ENCODE measurements at places on chromosomes 6 and 20.

DNA sequence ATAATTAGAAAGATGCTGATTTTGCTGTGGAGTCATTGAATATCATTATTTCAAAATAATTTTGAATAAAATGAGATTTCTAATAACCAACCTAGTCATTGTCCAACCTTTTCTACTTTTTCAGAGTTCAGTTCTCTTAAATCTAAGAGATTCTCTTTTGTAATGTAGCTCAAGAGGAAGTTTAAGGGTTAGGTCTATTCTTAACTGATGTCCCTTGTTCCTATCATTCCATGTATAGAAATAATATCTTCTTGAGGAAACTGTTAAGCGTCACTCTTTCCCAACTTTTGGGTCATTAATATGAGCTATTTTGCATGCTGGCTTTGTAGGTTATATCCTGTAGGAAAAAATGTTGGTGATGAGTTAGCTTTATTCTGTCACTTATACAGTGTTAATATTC is 27.0 kb downstream of the RNF144B start:
- no peak for DNase-seq

DNA sequence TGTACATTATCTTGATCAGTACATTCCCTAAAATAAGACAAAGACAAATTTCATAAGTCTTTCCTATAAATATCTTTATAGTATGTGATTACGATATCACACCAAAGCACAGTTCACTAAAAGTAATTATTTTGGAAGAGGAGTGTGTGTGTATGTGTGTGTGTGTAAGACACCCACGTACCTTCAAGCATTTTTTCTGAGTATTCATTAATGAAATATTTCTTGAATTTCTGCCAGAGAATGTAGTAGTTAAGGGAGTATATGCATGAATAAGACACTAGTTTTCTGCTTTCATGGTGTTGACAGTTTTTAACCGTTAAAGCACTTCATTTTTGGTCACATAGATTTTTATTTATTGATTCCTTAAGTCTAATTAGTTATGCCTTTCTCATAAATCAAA is 36.8 kb downstream of the MANEA start:
- DNase-seq = no peak

- no peak for DNase-seq
Observed at GRCh38 chr6:74734901-74735300, 471.0 kb downstream of the COL12A1 start.

GRCh38 chr20:38195521-38195920 is 30.5 kb upstream of the TGM2 start:
- no peak for DNase-seq

DNA sequence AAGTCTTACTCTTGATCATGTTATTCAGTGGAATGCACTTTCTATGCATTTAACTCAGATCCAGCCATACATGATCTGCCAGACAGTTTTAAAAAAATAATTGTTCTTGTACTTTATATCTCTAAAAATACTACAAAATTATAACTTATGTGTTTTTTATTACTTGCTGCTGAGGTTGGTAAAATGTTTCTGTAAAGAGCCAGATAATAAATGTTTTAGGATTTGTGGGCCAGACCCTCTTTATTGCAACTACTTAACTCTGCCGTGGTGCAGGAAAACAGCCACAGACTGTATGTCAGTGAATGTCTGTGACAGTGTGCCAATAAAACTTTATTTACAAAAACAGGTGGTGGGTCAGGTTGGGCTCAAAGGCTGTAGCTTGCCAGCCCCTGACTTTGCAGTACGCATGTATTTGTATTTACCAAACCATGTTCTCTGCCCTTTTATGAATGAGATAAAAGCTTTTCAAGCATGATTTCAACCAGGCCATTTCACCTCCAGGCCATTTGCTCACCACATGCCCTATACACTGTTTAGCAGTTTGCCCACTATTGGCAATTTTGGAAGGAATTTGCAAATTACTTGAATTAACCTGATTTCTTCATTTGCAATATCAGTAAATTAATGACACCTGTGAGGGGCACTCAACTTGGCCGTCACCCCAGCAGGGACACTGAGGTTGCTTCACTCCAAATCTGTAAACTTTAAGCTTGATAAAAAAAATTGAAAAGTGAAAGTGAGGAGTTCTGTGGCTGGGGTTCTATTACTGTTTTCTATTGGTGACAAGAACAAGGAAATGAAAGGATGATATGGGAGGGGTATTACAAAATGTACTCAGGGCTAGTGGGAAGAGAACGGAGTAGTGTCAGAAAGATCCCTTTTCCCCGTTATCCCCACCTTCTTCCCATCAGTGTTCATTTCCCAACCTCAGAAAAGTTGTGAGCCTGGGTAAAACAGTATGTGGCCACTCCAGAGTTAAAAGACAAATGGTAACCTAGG is 133.4 kb downstream of the CEBPB start:
- DNase-seq = peak; percentile 20

GRCh38 chr6:129141499-129141898 is 258.6 kb downstream of the LAMA2 start:
- no peak for DNase-seq

DNA sequence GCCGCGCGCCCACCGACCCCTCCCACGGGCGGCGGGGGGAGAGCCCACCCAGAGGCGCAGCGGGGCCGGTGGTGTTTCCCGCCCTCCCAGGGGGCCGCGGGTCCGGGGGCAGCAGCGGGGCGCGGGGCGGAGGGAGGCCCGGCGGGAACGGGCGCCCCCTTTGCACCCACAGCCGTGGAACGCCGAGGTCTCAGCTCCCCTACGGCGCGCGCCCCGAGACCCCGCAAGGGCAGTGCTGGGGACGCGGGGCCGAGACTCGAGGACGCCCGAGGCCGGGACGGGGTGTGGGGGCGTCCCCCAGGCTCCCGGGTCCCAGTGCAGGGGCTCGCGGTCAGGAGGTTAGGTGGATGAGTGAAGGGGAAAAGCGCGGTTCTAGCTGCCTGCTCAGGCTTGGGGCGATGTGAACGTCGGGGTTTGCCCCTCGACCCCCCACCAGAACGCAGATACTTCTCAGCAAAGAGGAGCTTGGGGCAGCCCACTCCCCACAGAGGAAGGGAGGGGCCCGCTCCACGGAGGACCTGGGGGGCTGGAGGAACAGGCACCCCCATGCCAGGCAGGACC is 65.5 kb upstream of the BHLHE23 start:
- no peak for DNase-seq

- no peak for DNase-seq
Observed at GRCh38 chr20:33830371-33830770, 19.2 kb downstream of the CHMP4B start.

GRCh38 chr20:18166241-18166881 is 28.7 kb downstream of the KAT14 start:
- DNase-seq = no peak

DNA sequence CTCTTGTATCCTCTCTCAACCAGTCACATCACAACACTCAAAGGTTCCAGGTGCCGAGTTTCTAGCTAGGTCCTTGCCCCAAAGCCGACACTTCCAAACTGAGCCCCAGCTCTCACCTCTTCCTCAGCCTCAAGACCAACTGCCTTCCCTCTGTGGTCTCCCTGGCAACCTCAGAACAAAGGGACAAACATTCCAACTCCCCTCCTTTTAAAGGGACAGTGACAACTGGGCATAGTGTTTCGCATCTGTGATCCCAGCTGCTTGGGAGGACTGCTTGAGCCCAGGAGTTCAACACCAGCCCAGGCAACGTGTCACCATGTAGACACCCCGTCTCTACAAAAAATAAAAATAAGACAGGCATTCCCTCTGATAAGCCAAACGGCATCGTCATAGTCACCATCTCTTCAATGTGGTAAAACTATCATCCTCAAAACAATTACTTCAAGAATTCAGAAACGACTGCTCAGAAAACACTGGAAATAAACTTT is 11.3 kb downstream of the DIDO1 start:
- no peak for DNase-seq

DNA sequence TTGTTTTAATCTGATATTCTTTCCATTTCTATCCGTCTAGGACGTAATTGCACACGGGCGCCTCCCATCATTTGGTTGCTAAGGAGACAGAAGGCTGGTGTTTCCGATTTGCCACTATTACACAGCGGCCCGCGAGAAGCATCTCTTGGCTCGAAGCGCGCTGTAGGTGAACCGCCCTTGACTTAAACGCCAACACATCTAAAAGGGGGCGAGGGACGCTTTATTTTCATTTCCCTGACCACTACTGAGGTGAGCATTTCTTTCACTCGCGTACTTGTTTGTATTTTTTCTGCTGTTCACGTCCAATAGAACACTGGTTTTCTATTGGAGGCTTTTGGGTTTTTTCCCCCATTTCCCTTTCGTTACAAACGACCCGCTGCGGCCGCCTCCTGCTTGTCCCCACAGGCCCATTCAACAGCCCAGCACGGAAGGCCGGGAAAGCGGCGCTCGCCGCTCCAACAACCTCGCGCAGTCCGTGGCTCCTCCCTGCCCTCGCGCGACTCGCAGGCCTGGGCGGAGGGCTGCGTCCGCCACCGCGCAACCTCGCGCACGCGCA is 505 bp upstream of the WRNIP1 start:
- DNase-seq = peak; percentile 75

GRCh38 chr6:163711615-163712565 is 297.4 kb downstream of the QKI start:
- DNase-seq = peak; percentile 62

DNA sequence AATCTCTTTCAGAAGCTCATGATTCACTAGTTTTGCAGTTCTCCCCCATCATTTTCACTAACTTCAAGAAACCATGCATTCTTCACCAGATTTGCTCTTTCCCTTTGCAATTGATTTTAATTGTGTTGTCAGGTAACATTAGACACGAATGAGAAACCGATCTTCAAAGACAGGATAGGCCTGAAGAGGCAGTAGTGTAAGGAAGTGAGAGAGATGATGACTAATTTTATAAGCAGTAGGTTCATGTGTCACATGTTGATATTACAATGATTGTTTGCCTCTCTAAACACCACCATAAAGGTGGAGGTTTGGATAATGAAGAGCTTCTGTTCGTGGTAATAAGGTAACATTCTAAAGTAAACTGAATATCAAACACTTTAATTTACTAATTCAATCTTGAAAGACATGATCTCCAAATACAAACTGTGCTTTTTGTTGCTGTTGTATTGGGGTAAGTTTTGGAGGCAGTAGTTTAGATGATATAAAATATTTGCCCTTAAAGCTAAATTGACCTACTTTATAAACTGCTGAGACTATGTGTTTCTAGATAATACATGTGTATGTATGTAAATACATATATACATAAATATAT is 207.2 kb downstream of the PHACTR1 start:
- DNase-seq = no peak

DNA sequence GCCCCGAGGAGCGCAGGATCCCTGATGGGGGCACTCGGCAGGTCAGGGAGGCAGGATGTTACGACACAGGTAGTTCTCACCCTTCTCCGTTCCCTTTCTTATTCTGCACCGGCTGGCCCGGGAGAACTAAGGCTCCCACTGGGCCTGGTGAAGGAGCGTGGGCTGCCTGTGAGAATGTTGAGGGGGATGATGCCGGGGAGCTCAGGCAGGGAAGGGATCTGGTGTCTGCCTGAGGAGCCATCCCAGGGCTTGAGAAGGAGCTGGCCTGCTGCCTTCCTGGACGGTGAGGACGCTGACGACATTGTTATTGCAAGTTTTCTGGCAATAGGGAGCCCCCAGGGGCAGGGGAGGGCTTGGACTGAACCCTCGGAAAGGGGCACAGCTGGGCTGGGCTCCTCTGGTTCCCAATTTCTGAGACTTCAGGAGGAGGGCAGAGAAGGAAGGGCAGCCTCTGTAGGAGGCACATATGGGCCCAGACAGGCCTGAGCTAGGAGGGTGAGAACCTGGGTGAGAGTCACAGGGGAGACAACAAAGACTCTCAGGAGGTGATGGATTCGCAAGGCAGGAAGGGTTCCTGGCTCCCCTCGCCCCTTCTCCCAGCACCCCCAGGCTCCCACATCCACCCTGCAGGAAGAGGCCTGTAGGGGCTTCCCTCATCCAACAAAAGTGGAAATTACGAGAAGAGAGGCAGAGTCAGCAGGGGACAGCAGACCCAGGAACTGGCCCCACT is 32.8 kb downstream of the CYP21A2 start:
- no peak for DNase-seq

DNA sequence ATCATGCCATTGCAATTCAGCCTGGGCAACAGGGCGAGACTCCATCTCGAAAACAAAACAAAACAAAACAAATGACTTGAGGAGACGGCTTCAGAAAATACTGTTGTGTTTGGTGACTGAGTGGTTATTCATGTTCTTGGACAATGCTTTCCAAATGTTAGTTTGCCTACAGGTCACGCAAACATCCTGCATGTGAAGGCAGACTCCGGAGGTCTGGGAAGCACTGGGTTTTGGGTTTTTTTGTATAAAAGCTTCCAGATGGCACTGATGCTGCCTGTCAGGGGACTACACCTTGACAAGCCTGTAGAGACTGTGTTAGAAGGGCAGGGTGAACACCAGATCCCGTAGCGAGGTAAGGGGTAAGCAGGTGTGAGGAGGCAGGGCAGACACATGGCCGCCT is 81.7 kb downstream of the THBS2 start:
- DNase-seq = no peak

GRCh38 chr6:106886922-106887797 is 87.4 kb downstream of the CD24 start:
- no peak for DNase-seq

DNA sequence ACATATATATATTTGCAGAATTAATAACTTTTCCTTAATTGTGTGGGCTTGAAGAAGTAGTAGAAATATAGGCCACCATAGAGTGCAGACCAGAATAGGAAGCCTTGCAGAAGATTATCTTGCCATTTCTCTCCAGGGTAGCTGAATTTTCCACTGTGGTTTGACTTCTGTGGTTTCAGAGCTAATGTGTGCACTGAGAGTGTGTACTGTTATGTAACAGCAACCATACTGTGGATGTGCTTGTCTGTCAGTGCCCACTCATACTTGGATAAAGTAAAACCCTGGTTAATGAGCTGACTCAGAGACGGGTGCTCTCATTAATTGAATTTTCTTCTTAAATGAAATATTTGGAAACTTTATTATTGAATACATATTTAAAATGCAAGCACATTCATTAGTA is 57.2 kb downstream of the CEP43 start:
- no peak for DNase-seq

GRCh38 chr6:36329798-36330291 is 6.8 kb downstream of the BNIP5 start:
- DNase-seq = no peak

- no peak for DNase-seq
Observed at GRCh38 chr6:20511852-20512251, 22.4 kb upstream of the CDKAL1 start.
